ENCODE measurements at places on chromosomes 5 and 9. TPM values are rescaled to one million over a fixed set of nuclear protein-coding genes. Genes with fewer than 3 reads are reported as not detected.
A peak's percentile ranks its signal among the peaks of the same experiment; 100 is the strongest.

- DNase-seq, result no peak
Measured at GRCh38 chr9:24007185-24007584, 181.1 kb upstream of the ELAVL2 start.

The ADGRV1 gene
- total RNA-seq, result 1.9 TPM

The ESM1 gene
- total RNA-seq, result 0.39 TPM

The FCHO2 gene
- total RNA-seq, result 26.8 TPM

The SELENOP gene
- total RNA-seq, result 924 TPM

GRCh38 chr5:96861076-96861475, 15.2 kb upstream of the ERAP2 start:
- DNase-seq, result no peak

DNA sequence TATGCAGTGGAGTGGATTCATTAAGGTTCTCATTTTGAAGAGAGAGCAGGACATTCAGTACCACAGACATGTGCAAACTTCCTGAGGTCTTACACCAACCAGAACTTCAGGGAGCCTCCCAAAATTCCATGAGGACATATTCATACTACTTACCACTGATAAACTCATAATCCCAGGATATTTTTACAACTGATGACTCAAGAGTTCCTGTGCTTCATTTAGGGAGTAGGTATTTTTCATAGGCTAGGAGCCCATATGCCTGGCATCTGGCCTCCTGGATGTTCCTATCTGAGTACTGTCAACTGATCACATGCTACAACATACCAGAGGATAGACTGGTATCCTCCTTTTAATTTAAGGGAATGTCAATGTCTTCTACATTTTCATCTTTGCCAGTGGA, 578.0 kb downstream of the EFNA5 start:
- DNase-seq, result no peak

DNA sequence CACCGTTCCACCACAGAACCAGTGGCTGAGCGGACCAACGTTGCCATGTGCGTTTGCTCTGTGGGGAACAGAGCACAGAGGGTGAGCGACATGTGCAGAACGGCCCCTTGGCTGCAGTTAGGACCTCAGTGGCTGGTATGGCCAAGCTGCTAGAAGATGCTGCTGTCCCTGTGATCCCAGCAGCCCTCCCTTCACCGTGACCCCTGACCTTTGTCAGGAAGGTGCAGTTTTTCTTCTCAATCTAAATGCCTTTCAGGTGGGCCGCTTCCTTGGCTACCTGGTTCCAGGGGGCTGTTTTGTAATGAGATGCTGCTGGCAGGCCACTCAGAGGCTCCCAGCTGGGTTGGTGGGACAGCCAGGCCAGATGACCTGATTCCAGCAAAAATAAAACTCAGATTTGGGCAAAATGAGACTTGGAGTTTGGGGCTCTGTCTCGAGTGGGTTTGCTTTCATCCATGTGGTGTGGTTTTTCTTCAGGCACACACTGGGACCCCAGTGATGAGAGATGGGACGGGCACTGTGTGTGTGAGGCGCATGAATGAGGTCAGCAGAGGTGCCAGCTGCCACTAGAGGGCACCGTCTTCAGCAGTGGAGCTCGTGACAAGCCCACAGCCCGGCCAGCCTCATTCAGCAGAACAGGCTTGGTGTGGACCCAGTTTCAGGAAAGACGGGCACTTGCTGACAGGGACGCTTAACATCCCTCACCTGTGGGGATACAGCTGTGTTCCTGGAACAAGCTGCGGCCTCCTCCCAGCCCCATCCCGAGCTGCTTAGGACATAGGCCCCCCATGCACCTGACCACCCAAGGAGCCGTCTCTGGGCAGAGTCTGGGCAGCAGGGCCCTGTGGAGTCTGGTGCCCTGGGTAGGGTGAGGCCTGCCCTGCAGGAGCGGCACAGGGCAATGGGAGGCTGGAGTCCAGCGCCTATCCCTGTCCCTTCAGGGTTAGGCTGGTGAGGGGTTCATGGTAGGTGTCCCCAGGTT, 4.1 kb downstream of the MRPS2 start:
- peak; percentile 54 for DNase-seq

The MARVELD2 gene
- 1.2 TPM for total RNA-seq

- no peak for DNase-seq
Measured at GRCh38 chr9:136138566-136138965, 19.9 kb upstream of the TMEM250 start.

DNA sequence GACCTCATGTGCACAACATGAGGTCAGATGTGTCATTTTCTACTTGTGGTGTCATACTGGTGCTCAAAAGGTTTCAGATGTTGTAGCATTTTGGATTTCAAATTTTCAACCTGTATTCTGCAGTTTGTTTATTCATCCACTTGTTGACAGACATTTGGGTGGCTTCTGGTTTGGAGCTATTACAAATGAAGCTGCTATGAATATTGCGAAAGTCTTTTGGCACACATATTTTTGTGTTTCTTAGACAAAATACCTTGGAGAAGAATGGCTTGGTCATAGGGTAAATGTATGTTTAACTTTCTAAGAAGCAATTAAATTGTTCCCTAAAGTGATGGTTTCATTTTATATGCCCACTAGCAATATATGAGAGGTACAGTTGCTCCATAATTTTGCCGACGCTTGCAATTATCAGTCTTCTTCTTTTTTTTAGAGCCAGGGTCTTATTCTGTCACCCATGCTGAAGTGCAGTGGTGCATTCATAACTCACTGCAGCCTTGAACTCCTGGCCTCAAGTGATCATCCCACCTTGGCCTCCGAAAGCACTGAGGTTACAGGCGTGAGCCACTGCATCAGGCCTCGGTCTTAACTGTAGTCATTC, 70.7 kb upstream of the TRPC7 start:
- no peak for DNase-seq

DNA sequence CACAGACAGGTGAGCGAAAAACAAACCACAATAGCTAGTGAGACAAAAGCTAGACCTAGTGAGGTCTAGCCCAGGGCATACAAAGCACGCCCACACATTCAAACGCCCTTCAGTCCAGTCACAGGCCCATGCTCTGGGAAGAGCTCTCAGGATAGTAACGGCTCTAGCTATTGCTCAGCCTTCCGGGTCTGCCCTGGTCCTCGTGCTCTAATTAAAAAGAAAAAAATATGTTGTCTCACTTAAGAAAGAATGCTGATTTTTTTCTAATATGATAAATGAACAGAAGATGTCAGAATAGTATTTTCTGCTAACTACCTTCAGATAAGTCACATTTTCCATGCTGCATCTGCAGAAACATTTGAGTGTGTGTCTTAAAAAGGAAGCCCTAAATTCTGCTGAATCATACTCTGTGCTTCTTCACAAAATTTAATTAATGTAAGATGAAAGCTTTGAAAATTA, 94.5 kb downstream of the PLPP1 start:
- no peak for DNase-seq

GRCh38 chr5:173291722-173292658, 36.2 kb downstream of the STC2 start:
- DNase-seq, result no peak

GRCh38 chr5:51286046-51286445, 97.2 kb upstream of the ISL1 start:
- no peak for DNase-seq

DNA sequence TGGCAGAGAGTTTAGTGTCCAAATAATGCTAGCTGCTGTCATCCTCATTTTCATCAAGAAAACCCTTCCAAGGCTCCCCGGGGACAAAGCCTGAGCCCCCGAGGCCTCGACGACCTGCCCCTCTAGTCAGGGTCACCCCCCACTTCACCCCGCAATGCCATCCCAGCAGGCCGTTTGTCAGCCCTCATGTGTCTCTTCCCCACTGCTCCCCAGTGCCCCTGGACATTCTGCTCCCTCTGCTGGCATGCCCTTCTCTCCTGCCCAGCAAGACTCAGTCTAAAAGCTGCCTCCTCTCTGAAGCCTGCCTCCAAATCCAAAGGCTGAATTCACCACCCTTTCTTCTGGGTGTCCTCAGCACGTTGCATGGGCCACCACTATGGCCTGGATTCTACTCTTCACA, 59.3 kb downstream of the PAX5 start:
- DNase-seq, result no peak

The FOXD4L5 gene
- not detected for total RNA-seq

DNA sequence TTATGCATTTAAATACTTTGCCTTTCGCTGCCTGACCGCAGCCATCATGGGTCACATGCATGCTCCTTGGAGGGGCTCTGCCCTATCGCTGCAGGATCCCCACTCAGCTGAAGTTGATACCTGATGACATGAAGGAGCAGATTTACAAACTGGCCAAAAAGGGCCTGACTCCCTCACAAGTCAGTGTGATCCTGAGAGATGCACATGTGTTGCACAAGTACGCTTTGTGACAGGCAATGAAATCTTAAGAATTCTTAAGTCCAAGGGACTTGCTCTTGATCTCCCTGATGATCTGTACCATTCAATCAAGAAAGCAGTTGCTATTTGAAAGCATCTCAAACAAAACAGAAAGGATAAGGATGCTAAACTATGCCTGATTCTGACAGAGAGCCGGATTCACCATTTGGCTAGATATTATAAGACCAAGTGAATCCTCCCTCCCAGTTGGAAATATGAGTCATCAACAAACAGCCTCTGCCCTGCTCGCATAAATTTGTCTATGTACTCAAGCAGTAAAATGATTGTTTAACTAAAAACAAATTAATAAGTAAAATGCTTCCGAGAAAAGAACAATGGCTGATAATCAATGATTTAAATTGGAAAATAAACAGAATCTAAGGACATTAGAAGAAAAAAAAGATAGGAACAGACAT, 41.6 kb upstream of the PPP2CA start:
- no peak for DNase-seq

DNA sequence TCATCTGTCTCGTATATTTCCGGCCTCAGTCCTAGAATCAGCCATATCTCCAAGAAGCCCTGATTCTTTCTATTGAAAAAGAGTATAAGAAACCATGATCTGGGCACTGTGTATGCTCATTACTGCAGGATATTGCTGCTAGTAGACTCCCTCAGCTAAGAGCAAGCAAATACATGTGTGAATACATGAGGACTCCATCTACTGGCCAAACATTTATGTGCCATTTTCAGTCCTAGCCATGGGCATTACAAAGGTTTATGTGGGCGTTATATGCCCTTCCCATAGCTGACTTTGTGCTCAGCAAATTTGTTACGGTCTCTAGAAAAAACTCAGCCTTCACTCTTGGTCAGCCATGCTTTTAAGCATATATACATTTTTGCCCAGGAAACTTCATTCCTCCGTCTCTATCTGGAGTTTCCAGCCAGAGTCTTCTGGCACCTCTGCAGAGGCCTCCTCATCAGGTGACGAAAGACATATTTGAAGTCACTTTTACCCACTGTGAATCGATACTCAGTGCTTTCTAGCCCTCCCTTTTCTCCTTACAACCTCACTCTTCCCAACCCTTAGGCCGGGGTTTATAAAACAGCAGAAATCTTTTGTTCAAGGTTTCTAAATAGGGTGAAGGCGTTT, 1495.6 kb upstream of the CDH6 start:
- no peak for DNase-seq

The CCDC180 gene
- total RNA-seq, result 14.0 TPM

The LCN6 gene
- 14.2 TPM for total RNA-seq

DNA sequence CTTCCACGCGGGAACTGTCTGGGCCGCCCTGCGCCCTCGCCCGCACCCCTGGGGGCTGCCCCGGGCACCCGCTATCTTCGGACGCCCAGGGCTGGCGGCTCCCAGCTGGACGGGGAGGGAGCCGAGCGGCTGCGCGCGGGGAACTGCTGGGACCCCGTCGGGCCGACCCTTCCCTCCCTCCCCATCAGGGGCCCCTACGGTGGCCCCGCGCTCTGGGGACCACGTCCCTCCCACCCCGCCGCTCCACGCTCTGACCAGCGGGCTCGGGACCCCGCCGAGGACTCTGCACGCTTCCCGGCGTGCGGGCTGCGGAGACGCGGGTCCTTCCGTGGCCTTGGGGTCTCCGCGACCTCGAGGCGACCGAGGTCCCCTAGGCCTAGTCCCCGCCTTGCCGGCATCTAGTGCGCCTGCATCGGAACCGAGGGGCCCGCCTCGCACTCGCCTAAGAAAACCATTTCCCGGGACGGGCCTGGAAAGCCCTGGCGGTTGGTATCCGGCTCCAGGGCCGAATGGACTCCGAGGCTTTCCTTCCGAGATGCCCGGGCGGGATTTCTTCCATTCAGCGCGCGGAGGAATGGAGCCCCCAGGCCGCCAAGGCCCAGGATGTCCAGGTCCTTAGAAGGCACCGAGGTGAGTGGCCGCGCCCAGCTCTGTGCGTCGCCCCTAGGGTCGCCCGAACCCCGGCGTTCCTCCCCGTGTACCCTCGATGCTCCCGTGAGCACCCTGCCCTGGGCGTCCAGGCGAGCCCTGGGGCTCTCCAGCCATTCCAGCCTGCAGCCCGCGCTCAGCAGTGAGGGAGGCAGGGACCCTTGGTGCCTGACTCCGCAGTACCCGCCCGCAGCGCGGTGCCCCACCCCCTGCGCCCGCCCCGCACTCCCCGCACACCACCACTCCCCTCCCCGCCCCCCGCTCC, 705 bp upstream of the SLC6A3 start:
- no peak for DNase-seq

The SLC1A1 gene
- total RNA-seq, result 4.9 TPM

DNA sequence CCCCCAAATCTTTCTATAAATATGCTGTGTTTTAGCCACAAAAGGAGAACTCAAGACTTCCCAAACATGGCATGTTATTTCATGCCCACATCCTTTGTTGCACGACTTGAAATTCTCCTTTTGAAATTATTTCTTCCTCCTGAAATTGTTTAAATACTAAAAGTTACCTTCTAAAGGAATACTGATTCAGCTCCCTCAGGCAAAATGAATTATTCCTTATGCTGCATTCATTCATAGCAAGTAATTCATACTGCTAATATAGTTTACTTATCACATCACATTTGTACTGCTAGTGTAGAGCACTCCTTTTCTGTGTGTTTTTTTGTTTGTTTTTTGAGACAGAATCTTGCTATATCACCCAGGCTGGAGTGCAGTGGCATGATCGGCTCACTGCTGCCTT, 45.7 kb downstream of the BHMT start:
- no peak for DNase-seq

- no peak for DNase-seq
Measured at GRCh38 chr5:78610163-78610583, 38.4 kb downstream of the LHFPL2 start.

DNA sequence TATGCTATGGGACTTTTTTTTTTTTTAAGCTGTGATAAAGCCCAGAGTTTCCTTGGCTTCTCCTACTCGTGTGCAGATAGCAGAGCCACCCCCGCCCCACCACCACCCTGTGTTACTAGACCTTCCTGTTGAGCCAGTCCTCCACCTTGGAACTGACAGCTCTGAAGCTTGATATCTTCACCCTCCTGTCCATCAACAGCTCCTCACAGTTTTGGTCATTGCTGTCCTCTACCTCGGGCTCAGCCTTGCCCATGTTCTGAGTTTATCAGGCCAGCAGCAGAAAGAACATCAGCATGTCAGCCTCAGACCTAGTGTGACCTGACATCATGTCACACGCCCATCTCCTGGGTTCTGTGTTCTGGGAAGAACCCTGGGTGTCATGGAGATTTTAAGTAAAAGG, 167.1 kb upstream of the RAI14 start:
- no peak for DNase-seq

The WWC1 gene
- total RNA-seq, result 0.90 TPM
